Activated T-helper 1 cell treated with anti-CD3 and anti-CD28 coated beads, Interleukin-2, amount 50 U/mL, for 16 hours (primary cell): ENCODE measurements at places on chromosomes 4 and X.

GRCh38 chr4:72842323-72842722 lies 227.2 kb downstream of the COX18 start:
- no peak for DNase-seq

- no peak for DNase-seq
Measured at GRCh38 chr4:57162499-57163019, 52.4 kb upstream of the IGFBP7 start.

DNA sequence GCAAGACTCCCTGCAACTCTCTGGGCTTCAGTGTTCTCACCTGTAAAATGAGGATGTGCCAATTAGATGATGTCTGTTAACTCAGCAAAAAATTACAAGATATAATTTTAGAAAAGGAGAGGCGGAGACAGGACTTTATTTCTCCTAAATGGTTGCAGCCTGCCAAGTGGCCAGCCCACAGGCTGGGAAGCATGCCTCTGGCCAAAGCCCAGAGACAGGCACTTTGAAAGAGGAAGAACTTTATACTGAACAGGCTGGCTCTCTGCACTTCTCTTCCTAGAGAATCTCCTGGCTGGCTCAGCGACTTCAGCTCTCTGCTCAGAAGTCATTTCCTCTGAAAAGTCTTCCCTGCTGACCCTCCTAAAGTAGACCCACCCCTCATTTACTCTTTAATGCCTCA lies 3.7 kb downstream of the PRDM5 start:
- no peak for DNase-seq

- no peak for DNase-seq
Measured at GRCh38 chr4:99078336-99078735, 10.3 kb downstream of the ADH5 start.

DNA sequence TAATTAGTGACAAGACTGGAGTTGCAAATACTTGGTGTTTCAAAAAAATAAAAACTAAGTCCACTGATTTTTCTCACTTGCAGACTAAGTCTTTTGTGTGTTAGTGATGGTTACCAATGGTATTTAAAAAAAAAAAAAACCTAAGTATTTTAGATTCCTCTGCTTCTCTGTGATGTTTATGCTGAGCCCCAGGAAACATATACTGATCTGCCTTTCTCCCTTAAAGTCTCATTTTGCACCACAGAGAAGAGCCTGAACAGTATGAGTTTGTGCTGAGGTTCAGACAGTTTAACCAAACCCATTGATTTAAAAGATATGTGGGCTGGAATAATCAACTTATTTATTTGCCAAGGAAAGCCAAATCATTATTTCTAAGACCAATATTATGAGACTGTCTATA lies 1305.0 kb downstream of the PCDH18 start:
- no peak for DNase-seq

- DNase-seq, result no peak
Measured at GRCh38 chr4:40316333-40316781, 18.8 kb upstream of the CHRNA9 start.

DNA sequence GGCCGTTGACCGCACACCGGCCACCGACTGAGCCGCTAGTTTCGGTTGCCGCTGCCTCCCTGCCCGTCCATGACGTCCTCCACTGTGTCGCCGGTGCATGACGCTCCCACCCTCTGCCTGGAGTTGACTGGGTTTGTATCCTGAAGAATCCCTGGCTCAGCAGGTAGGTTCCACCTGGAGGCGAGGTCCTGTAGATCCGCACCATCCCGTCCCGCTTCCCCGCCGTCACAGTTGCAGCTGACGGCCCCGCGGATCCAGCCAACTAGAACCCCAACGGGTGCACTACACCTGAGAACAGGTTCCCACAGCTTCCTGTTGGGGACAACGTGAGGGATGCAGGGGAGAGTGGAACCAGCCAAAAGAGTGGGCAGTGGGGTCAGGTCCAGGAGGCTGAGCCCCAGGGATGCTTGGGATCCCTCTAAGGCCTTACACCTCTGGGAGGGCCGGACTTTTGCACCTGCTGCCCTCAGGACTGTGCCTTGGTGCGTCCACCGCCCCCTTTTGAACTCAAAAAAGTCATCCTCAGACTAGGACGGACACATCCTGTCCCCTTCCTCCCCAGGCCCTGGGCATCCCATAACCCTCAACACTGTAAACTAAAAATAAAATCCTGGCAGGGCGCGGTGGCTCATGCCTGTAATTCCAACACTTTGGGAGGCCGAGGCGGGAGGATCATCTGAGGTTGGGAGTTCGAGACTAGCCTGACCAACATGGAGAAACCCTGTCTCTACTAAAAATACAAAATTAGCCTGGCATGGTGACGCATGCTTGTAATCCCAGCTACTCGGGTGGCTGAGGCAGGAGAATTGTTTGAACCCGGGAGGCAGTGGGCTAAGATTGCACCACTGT lies 1.1 kb upstream of the SLBP start:
- no peak for DNase-seq

DNA sequence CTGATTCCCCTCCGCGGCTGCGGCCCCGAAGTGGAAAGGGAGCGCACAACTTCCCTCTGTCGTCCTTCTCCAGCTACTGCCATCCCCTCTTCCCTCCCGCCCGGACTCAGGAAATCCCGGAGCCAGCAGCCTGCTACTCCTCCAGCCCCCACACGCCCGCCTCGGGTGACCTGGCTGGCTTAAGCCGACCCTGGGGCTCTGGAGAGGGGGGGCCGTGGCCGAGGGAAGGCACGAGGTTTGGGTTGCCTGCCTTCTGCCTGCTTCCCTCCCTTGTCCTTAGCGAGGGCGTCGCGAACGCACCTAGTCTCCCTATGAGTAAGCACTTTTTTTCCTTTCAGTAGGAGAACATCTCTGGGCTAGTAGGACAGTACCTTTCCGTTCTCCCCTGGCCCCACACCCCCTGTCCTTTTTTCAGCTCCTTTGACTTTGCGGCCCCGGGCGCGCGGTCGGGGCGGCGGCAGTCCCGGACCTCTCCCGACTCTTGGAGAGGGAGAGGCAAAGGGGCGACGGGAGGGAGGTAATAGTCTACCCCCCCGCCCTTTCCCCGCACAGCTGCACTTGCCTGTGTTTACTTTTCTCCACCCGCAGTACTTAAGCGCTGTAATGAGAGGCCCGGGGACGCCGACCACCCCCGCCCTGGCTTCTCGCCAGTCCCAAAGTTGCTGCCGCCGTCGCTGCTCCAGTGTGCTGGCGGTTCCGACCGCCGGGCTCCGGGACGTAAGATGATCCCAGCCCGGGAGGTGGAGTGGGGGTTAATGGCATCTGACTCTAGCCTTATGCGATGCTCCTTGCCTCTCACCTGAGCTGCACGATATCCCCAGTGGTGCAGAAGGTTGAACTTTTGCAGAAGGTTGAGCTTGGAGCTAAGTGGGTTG lies 868 bp downstream of the PLS3 start:
- DNase-seq, result no peak

DNA sequence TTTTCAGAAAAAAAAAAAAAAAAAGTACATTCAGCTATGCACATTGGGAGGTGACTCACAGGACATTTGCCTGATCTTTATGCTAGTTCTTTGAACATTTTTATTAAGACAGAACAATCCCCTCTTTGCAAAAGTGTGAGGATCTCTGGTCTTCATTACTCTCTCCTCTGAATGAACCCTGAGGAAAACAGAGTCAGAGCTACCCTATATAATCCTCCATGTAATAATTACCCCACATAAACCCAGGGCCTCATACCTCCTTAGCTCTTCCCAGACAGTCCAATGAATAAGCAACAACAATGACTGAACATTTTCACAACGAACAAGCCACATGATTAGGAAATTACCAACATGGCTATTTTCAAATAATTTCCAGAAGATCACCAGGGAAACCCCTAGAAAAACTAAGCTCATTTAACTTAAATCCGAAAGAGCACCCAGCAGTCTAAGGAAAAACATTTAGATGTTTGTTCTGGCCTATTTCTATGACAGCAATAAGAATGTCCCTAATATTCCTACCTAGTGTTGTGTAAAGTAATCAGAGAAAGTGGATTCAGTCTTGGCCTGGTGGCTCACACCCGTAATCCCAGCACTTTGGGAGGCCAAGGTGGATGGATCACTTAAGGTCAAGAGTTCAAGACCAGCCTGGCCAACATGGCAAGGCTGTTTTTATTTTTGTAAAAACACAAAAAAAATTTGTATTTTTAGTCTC lies 37.8 kb downstream of the TBC1D9 start:
- DNase-seq, result no peak

DNA sequence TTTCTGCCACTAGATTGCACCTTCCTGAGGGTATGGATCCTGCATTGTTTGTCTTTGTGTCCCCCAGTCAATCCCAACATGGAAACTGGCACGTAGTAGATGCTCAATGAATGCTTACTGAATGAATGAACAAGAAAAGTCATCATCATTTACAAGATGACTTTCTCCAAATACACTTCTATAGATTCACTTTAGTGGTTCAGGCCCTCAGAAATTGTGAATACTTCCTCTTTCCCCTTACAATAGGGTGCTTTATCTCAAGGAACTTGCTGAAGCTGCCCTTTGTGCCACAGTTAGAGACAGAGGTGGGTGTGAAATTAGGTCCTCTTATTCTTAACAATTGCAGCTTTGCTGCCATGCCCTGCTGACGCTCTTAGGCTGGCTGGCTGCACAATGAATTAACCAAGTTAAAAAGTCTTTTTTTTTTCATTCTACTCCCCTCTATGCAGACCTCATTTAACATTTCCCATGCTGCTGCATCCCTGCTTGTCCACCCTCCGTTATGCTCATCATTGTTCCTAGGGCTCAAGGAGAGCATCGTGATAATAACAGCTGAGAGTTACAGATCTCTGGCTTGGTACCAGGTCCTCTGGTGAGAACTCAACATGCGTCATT lies 108.0 kb upstream of the ZNF518B start:
- no peak for DNase-seq

DNA sequence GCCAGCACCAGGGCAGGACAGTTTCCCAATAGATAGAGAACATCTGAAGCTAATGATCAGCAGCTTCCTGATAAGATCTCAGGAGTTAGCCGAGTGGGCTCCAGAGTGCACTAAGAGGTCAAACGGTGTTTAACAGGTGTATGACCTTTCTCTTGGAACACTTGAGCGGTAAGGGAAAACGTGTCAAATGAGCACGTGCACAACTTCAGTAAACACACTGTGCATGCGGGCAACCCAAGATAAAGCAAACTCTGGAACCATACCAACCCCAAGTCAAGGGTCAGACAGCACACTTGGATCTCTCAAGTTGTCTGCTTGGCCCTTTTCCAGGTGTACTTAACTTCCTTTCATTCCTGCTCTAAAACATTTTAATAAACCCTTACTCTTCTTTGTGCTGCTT lies 1941.5 kb upstream of the PCDH10 start:
- no peak for DNase-seq
